ENCODE measurements at places on chromosomes 13 and 19.

- H3K4me3 ChIP-seq = no peak overlapping the region
- no peak overlapping the region for H3K27ac ChIP-seq
- H3K4me1 ChIP-seq = peaks cover 5% of the 10 kb centered on the region
- peaks cover 12% of the 10 kb centered on the region for H3K27me3 ChIP-seq
- H3K36me3 ChIP-seq = no peaks in the 10 kb centered on the region
Observed at GRCh38 chr13:97018029-97018819, 23.9 kb upstream of the OXGR1 start.

DNA sequence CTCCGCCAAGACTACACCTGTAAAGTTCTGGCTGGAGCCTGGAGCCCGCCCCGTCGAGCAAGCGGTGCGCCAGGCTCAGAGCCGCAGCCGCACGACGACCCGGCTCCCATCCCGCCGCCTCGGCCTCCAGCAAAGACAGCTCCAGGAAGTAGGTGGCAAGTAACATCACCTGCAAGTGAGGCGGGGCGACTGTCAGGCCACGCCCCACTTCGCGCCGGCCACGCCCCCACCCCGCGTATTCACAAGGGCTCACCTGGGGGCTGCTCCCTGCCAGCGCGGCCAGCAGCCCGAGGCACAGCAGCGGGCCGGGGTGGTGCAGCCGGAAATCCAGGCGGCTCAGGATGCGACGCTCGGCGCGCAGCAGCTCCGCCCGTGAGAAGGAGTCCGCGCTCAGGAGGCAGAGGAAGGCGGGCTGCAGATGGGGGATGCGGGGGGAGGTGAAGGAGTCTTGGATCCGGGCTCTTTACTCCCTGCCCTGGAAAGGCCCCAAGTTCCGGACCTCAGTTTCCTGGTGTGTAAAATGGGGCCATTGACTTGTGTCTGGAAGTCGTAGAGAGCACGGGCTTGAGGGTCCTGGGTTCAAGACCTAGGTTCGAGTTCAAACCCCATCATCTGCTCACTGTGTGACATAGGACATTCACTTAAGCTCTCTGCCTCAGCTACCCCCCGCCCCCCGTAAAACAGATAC, 3.2 kb downstream of the CCNP start:
- no peaks in the 10 kb centered on the region for H3K4me1 ChIP-seq
- H3K4me3 ChIP-seq = no peak overlapping the region
- DNase-seq = no peak
- H3K27me3 ChIP-seq = 0 out of 2 replicates have a peak, but pooled peaks cover 5% of the 10 kb centered on the region
- no peaks in the 10 kb centered on the region for H3K36me3 ChIP-seq

- no peaks in the 10 kb centered on the region for H3K36me3 ChIP-seq
- H3K4me3 ChIP-seq = no peak overlapping the region
- peaks cover 3% of the 10 kb centered on the region for H3K27me3 ChIP-seq
- no peak overlapping the region for H3K27ac ChIP-seq
Observed at GRCh38 chr19:3748965-3749364, 12.5 kb downstream of the APBA3 start.

DNA sequence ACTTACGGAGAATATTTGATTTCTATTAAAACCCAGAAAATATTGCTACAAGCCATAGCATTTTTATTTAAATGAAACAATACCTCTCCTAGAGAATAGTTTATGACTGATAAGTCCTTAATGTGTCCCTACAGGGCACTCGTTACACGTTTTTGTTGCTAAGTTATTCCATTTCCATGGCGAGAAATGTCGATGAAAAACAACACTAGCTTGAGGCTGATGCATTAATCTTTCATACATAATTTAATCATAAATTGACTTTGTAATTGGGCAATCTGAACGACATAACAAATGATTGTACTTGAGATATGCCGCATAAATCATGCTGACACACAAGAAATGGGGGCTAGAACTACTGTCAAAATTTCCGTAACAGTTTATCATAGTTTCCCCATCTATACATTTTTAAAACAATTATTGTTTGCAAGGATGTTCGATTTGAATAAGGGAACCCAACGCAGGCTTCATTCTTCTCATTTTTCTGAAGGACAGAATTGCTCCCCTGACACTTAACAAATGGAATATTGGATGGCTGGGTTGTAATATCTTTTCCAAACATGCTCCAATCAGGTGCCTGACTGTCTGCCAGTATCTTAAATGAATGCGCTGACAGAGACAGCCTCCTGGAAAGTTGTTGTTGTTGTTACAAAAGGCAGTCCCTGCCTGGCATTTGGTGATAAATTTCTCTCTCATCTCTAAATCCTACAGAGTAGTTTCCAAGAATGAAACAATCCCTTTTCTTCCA, 61.9 kb downstream of the FLT1 start:
- H3K27ac ChIP-seq = no peak overlapping the region
- no peaks in the 10 kb centered on the region for H3K27me3 ChIP-seq
- no peak overlapping the region for H3K4me3 ChIP-seq
- H3K4me1 ChIP-seq = peaks cover 16% of the 10 kb centered on the region
- no peak for DNase-seq

- no peak overlapping the region for H3K4me3 ChIP-seq
- no peaks in the 10 kb centered on the region for H3K36me3 ChIP-seq
- H3K27ac ChIP-seq = no peak overlapping the region
- H3K4me1 ChIP-seq = peaks cover 12% of the 10 kb centered on the region
- no peak for DNase-seq
Observed at GRCh38 chr13:99417201-99418102, 83.8 kb upstream of the TM9SF2 start.

DNA sequence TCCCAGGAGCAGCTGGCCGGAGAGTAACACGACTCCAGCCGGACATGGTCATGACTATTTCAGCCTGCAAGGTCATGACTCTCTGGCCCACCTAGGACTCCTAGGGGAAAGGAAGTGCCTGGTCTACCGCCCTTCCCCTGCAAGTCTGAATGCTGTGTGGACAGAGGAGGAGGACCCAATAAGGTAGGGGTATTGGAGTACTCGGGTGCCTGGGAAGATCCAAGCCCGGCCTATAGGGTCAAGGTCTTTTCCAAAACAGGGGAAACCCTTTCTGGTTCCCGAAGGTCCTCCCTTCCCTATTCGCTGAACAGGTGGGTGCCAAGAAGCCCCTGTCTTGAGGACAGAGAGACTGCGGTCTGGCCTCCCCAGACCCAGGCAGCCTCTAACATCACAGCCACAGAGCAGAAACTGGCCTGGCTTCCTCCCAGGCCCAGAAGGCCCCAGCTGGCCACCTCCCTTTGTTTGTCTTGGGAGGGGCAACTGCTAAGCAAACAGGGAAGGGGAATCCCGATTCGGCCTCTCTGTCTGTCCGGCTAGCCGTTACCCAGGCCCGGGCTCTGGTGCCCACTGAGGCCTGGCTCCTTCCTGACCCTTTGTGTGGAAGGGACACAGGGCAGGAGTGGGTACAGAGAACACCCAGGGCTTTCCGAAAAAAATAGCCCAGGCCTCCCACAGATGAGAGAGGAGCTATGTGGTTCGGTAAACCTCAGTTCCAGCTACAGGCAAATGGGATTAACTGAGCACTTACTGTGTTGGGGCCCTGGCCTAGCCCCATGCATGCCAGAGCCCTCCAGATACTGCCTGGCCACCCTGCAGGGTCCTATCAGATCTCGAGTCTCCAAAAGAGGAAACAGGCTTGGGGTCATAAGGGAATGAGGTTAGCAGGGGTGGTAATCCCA, 5.2 kb upstream of the GRAMD1A start:
- H3K36me3 ChIP-seq = no peaks in the 10 kb centered on the region
- H3K4me3 ChIP-seq = no peak overlapping the region
- DNase-seq = no peak
- peaks cover 8% of the 10 kb centered on the region for H3K27me3 ChIP-seq

GRCh38 chr19:53927739-53928138, 18.7 kb downstream of the CACNG7 start:
- H3K4me3 ChIP-seq = no peak overlapping the region
- H3K4me1 ChIP-seq = no peaks in the 10 kb centered on the region
- H3K27me3 ChIP-seq = no peaks in the 10 kb centered on the region
- H3K27ac ChIP-seq = no peak overlapping the region
- peak; percentile 38 for DNase-seq

DNA sequence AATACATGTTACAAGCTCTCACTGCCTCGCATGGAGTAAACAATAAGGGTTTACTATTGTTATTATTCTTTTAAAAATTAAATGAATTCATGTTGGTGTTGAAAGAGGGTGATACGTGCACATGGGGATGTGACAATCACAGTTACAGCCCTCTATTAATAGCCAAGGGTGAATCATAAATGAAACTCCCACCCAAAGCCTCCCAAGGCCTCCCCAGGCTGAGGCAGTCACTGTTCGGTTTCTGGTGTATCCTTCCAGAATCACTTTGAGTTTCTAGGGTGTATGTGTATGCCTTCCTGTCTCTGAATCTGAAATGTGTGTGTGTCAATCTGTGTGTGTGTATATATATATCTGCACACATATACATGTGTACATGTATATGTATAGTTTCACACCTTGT, 73.4 kb downstream of the AKAP11 start:
- no peaks in the 10 kb centered on the region for H3K36me3 ChIP-seq
- no peaks in the 10 kb centered on the region for H3K27me3 ChIP-seq
- H3K4me1 ChIP-seq = no peaks in the 10 kb centered on the region

- H3K4me1 ChIP-seq = no peaks in the 10 kb centered on the region
- no peaks in the 10 kb centered on the region for H3K27me3 ChIP-seq
- DNase-seq = no peak
- no peak overlapping the region for H3K27ac ChIP-seq
- H3K36me3 ChIP-seq = no peaks in the 10 kb centered on the region
Observed at GRCh38 chr13:111065698-111066097, 49.4 kb upstream of the ARHGEF7 start.

GRCh38 chr19:5436106-5436947, 18.9 kb upstream of the ZNRF4 start:
- peaks cover 88% of the 10 kb centered on the region for H3K27me3 ChIP-seq
- no peaks in the 10 kb centered on the region for H3K4me1 ChIP-seq
- no peak overlapping the region for H3K27ac ChIP-seq
- no peak for DNase-seq

DNA sequence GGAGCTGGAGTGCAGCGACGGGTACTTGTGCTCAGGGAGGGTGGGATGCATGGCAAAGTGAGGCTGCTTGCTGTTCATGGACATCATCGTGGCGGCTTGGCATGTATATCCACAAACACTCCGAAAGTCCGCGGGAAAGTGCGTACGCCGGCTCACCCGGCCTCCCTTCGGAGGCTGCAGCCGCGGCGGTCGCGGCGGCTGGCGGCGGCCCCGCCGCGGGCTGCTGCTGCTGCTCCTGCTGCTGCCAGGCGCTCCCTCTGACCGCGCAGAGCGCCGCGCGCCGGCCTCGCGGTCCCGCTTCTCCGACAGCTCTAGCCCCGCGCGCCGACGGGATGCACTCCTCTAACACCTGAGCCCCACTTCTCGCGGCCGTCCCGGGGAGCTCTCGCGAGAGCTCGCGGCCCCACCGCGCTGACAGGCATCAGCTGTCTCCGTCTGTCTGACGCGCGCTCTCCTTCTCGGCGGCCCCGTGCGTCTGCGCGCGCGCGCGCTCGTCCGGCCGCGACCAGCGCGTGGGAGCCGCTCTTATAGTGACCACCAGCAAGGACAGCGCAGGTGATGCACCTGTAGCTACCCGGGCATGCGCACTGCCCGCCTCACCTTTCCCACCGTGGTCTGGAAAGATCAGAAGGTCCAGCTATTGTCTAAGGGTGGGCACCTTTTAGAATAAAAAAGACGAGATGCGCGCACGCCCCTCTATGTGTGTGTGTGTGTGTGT, at the start of gene POU4F1:
Gene POU4F1, minus strand, starts transcription at position 313 of the 718 bp plus-strand sequence. Its CDS starts 226 bp downstream, at position 87.
- H3K36me3 ChIP-seq = no peaks in the 10 kb centered on the region
- DNase-seq = peak; percentile 72
- no peaks in the 10 kb centered on the region for H3K27me3 ChIP-seq
- no peak within 1 kb of the TSS for H3K27ac ChIP-seq
- H3K4me3 ChIP-seq = peak within 1 kb of the TSS; percentile 58

DNA sequence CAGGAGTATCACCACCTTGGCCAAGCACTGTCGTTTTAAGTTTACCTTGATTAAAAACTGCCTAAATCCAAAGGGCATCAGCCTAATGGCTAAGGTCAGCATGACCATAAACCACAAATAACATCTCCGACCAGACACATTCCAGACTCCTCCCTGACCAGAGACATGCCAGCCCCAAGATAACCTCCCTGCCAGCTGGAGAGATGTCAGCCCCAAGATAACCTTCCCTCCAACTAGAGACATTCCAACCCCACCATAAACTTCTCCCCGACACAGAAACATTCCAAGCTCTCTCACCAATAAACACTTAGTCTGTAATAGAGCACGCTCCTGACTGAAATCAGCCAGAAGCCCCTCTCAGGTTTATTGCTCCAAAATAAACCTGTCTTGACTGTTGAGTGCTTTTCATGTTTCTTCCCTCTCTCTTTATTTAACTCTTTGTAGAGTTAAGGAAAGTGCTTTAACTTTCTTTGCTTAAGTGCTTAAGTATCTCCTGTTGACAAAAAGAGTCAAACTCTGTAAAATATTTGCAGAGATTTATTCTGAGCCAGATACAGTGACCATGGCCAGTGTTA, 36.5 kb downstream of the WDR87 start:
- H3K4me3 ChIP-seq = no peak overlapping the region
- H3K36me3 ChIP-seq = no peaks in the 10 kb centered on the region
- H3K27ac ChIP-seq = no peak overlapping the region

GRCh38 chr13:102900193-102900608, 54.4 kb downstream of the ERCC5 start:
- no peak overlapping the region for H3K4me3 ChIP-seq
- H3K4me1 ChIP-seq = no peaks in the 10 kb centered on the region
- no peaks in the 10 kb centered on the region for H3K36me3 ChIP-seq
- DNase-seq = no peak

DNA sequence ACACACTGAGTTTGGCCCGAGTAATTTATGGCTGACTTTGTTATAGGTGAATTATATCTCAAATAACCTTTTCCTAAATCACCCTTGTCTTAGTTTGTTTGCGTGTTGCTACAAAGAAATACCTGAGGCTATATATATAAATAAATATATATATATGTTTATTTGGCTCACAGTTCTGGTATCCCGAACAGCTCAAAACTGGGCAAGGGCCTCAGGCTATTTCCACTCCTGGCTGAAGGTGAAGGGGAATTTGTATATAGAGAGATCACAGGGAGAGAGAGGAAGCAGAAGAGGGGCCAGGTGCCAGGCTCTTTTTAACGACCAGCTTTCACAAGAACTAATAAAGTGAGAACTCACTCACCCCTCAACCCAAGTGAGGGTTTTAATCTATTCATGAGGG, 159.9 kb upstream of the STARD13 start:
- no peak overlapping the region for H3K27ac ChIP-seq
- H3K36me3 ChIP-seq = no peaks in the 10 kb centered on the region
- H3K4me1 ChIP-seq = no peaks in the 10 kb centered on the region
- H3K27me3 ChIP-seq = no peaks in the 10 kb centered on the region
- H3K4me3 ChIP-seq = no peak overlapping the region

GRCh38 chr13:39269411-39269810, 231.2 kb downstream of the NHLRC3 start:
- H3K36me3 ChIP-seq = no peaks in the 10 kb centered on the region
- H3K27me3 ChIP-seq = no peaks in the 10 kb centered on the region
- no peak overlapping the region for H3K4me3 ChIP-seq
- no peak overlapping the region for H3K27ac ChIP-seq

- no peaks in the 10 kb centered on the region for H3K4me1 ChIP-seq
- H3K27ac ChIP-seq = no peak overlapping the region
Observed at GRCh38 chr13:20489185-20489820, 36.4 kb downstream of the CRYL1 start.

- H3K27ac ChIP-seq = no peak overlapping the region
- DNase-seq = peak; percentile 49
- no peak overlapping the region for H3K4me3 ChIP-seq
Observed at GRCh38 chr13:105678072-105678471, 857.4 kb downstream of the EFNB2 start.

Measured in MM.1S (cell line).